NCI-H1930 (cell line): ENCODE measurements at places on chromosomes 2 and 18.

DNA sequence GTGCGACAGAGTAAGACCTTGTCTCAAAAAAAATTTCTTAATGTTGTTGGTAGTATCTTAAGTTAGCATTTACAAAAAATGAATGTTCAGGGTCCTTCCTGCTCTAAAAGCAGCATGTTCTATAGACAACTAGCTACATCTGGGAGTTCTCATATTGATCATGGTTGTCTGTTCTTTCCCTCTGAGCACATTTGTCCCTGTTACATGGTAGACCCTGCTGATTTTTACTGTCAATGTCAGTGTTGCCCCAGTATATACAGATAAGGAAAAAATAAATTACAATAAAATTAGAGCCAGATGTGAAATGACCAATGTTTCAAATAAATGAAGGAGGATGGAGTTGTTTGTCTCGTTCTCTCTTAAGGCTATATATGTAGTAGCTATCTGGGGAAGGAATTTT is 63.2 kb downstream of the KCMF1 start:
- DNase-seq: no peak

DNA sequence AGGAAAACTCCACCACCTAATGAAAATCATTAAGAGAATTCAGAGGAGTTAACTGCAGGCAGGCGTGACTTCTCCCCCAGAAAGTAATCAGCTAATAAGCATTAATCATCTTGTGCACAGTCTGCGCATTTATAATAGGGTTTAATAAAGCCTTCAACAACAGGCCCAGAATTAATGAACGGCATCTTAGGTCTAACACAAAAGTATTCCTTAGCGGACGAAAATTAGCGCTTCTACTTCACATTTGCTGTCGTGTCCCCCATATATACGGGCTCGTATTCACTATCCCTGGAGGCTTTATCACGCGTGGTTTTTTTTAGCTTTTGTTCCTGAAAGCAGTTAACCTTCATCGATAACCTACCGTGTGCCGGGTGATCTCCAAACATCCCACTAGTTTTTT is 1.8 kb downstream of the ATP8B1 start:
- DNase-seq: no peak

- DNase-seq: no peak
Observed at GRCh38 chr18:23626451-23627279, 36.0 kb downstream of the ANKRD29 start.

DNA sequence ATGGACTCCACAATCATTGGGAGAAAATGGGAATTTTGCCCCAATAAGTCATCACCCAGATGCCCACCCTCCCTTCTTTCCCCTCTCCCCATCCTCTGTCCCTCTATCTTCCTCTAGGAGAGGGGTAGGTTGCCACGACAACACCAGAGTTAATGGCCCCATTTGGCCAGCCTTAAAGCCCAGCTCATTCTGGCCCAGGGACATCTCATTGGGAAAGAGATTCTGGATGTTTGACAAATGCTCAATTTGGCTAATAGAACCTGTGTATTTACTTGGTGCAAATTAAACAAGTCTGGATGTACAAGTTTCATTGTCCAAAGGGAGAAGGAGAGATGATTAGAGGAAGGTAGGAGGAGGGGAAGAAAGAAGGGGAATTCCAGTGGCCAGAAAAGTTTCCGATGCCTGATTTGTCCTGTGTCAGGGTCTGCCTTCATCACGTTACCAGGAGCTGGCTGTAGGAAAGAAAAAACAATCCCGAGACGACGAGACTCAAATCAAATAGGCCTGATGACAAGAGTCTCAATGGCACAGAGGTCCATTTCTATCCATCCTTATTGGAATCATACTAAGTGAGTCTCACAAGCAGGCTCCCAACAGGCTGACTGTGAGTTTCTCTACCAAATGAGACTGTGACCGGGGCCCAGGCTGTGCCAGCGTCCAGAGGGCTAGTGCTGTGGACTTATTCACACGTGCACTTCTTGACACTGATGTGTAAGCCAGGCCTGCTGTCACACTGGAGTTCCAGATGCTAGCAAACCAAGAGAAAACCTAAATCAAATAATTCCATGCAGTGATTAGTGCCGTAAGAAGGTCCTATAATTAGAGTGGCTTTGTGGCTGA is 265.2 kb upstream of the APCDD1 start:
- no peak for DNase-seq

- no peak for DNase-seq
Observed at GRCh38 chr2:170157025-170157684, 20.8 kb upstream of the MYO3B start.

DNA sequence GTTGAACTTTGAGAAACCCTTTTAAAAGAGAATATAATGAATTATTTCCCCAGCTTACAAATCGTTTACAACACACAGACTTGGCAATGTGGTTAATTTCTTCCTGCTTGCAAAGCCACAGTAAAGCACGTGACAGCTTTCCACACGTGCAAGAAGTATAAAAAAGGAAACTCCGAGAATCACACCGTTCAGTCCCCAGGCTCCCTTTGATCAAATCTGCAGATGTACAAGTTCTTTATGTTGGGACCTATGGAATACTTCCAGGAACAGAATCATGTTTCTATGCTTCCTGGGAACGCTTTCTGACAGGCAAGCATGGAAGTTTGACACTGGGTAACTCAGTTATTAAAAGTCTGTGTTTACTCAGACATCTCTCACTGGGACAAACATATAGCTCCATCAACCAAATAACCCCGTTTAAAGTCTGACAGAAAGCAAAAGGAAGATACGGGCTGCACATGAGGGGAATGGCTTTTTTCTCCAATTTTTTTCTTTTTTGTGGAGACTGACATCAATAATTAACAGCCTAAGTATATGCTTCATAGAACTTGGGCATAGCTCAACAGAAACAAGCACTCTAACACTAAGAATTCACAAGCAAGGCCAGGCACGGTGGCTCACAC is 134.8 kb downstream of the EIPR1 start:
- no peak for DNase-seq

DNA sequence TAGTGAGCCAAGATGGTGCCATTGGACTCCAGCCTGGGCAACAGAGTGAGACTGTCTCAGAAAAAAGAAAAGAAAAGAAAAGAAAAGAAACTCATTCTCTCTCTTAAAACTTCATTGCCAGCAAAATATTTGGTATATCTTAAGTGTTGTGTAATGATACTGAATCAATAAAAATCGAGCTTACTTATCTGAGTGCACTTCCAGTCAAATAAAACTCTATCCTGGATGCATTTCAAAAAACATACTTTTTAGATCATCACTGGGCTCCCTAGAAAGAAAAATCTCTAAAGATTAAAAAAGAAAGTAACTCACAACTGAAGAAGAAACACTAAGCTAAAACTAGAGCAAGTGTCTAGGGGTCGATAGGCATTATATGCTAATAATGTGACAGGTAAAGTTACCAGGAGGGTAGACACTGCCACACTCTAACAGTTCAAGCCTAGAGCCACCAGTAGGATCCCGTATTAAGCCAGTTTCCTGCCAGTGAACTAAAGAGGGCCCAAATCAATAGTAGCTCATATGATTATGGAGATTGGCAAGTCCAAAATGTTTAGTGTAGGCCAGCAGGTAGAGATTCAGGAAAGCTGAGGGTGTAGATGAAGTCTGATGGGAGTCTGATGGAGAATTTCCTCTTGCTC is 242.1 kb upstream of the CYRIA start:
- DNase-seq: no peak

DNA sequence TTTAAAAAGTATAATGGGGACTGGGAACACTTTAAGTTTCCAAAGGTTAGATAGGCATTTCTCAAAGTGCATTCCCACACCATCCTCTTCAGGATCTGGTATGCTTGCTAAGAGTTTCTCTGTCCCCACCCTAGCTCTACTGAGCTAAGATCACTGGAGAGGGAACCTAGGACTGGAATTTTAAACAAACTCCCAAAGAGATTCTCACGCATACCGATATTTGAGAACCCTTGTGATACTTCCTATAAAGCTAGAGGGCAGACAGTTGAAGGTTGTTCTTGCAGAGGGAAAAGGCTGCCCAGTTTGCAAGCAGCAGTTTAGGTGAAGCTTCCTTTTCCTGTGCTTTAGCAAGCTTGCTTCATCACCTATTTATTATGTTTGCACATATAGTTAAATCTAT is 3.6 kb downstream of the CNRIP1 start:
- DNase-seq: no peak

DNA sequence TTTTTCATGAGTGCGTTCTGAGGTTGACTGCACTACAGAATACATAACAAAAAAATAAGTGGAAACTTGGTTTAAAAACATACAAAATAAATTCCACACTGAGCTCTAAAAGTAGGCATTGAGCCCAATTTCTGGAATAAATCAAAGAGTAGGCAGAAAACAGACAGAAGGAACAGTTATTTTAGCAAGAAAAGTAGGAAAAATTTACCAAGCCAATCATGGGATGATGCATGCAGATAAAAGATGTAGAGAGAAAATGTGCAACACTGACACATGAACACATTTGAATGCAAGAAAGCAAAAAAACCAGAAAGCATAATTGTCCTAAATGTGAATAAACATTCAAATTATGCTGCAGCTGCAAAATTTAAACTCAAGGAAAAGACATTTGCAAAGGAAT is 308.3 kb downstream of the DLGAP1 start:
- no peak for DNase-seq

- DNase-seq: no peak
Observed at GRCh38 chr2:10762651-10763460, 41.4 kb downstream of the ATP6V1C2 start.
